ENCODE measurements at places on chromosomes 12 and 14. TPM values are rescaled to one million over a fixed set of nuclear protein-coding genes. Genes with fewer than 3 reads are reported as not detected.

GRCh38 chr14:61090432-61091216, 109.6 kb downstream of the SLC38A6 start:
- no peak for DNase-seq
- no peaks in the 10 kb centered on the region for H3K36me3 ChIP-seq
- no peak overlapping the region for H3K27ac ChIP-seq
- H3K4me3 ChIP-seq: no peak overlapping the region
- H3K4me1 ChIP-seq: no peaks in the 10 kb centered on the region

- no peak overlapping the region for H3K4me3 ChIP-seq
- no peaks in the 10 kb centered on the region for H3K4me1 ChIP-seq
- no peak for DNase-seq
- no peaks in the 10 kb centered on the region for H3K27me3 ChIP-seq
- H3K36me3 ChIP-seq: no peaks in the 10 kb centered on the region
Observed at GRCh38 chr12:28097221-28097620, 93.0 kb upstream of the CCDC91 start.

NDRG2 gene
- 17.7 TPM for total RNA-seq

DNA sequence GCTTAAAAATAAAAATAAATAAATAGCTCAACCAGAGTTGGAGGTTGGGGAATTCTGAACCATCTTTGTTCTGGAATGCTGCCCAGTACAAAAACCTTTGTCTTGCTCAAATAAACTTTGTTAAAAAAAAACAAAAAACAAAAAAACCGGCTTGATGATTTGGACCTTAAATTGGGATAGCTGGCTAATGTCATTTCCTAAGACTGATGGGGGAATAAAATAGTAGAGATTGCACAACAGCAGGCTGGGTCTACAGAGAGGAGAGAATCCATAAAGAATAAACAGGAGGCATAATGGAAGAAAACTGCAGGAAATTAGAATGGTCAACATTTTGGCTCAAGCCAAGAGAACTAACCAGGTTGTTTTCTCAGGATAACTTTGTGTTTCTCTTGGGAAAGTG, 370.9 kb downstream of the AEBP2 start:
- no peaks in the 10 kb centered on the region for H3K27me3 ChIP-seq
- H3K4me1 ChIP-seq: no peaks in the 10 kb centered on the region
- no peaks in the 10 kb centered on the region for H3K36me3 ChIP-seq
- H3K27ac ChIP-seq: no peak overlapping the region

SYT1 gene
- 1.2 TPM for total RNA-seq

DNA sequence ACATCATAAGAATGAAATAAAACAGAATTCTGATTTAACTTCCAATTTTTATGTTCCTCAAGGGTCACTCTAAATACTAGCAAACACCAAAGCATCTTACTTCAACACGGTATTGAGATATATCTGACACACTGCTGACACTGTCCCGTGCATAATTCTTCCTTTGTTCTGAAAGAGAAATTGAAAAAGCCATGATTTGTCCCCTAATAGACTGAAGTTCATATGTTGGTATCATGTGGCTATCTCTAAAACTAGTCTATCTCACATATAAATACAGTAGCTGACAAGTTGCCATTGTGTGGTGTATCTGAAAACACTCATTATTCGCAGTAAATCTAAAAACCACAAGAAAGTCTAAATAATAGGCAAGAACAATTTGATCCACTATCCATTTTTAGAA, 118.4 kb downstream of the EPS8 start:
- peaks cover 7% of the 10 kb centered on the region for H3K4me1 ChIP-seq
- no peaks in the 10 kb centered on the region for H3K36me3 ChIP-seq
- H3K27ac ChIP-seq: no peak overlapping the region
- no peaks in the 10 kb centered on the region for H3K27me3 ChIP-seq
- DNase-seq: no peak

GRCh38 chr14:105986894-105987284, 460.5 kb downstream of the TMEM121 start:
- no peaks in the 10 kb centered on the region for H3K27me3 ChIP-seq
- no peaks in the 10 kb centered on the region for H3K4me1 ChIP-seq
- no peak overlapping the region for H3K4me3 ChIP-seq
- no peak for DNase-seq
- H3K36me3 ChIP-seq: no peaks in the 10 kb centered on the region

DNA sequence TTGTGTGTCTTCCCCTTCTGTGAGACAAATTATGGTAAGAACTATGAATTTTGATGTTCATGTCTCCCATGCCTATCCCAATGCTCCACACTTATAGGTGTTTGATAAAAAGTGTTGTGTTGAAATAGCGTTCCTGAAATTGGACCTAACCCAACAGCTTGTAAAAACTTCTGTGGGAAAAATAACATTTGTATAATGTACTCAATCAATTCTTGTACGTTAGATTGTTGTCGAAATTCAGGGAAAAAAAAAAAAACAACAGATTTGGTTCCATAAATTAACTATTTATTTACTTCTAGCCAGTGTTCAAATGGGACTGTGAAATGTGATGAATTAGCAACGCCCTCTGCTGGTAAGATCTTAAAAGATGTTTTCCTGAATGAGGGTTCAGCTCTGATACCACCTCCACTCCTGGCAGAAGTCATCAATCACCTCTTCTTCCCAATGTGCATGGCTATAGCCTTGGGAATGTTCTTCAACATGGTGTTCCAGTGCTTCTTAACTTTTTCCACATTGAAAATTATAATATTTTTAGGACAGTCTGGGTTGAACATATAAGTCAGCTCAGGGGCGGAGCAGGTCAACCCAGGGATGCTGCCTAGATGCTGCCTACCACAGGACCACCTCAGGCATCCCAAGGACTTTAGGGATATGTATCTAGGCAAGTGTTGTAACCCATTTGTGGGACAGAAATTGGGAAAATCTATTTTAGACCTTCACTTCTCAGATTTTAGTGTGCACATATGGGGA, 170.6 kb downstream of the OTOGL start:
- no peaks in the 10 kb centered on the region for H3K4me1 ChIP-seq
- DNase-seq: peak; percentile 51
- H3K27me3 ChIP-seq: no peaks in the 10 kb centered on the region
- no peaks in the 10 kb centered on the region for H3K36me3 ChIP-seq
- no peak overlapping the region for H3K4me3 ChIP-seq

AVPR1A gene
- not detected for total RNA-seq

PPP4R3A gene
- 98.9 TPM for total RNA-seq

SERPINA10 gene
- 7.3 TPM for total RNA-seq

DNA sequence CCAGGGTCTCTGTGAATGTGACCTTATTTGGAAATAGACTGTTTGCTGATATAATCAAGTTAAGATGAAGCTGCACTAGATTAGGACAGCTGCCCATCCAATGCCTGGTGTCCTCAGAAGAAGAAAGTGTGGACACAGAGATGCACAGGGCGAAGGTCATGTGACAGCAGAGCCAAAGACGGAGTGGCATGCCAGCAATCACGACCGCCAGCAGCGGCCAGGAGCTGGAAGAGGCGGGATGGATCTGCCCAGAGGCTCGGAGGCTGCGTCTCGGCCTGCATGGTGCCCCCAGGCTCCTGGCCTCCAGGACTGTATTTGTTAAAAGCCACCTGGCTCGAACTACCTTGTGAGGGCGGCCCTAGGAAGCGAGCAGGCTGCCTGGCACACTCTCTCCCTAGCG, 76.5 kb downstream of the RFLNA start:
- no peaks in the 10 kb centered on the region for H3K36me3 ChIP-seq
- no peak overlapping the region for H3K27ac ChIP-seq
- no peak for DNase-seq
- H3K4me1 ChIP-seq: no peaks in the 10 kb centered on the region
- no peak overlapping the region for H3K4me3 ChIP-seq

GRCh38 chr12:103887738-103888137, 42.5 kb upstream of the HSP90B1 start:
- H3K36me3 ChIP-seq: no peaks in the 10 kb centered on the region
- no peaks in the 10 kb centered on the region for H3K4me1 ChIP-seq
- H3K4me3 ChIP-seq: no peak overlapping the region

HRK gene
- 1.3 TPM for total RNA-seq

Data from Caco-2 (cell line).